NCI-H187 treated with DMSO at 0.1 percent for 48 hours (cell line): ENCODE measurements at places on chromosomes 13 and 19.

GRCh38 chr19:28887920-28888618 is 324.9 kb downstream of the UQCRFS1 start:
- DNase-seq, result no peak

DNA sequence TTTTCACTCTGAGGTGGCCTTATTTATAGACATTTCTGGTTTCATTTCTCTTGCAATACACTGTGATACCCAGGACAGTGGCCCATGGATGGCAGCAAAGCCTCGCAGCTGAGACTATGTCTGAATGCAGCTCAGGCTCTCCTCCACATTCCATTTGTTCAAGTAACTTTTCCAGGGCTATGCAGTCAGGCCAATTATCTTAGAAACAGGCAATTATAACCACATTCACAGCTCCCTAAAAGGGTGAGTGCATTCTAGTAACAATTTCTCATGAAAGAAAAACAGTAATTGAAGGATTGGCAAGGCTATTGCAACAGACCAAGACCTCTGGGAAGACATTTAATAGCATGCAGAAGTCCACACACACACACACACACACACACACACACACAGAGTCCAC is 264.0 kb downstream of the TBC1D4 start:
- no peak for DNase-seq

DNA sequence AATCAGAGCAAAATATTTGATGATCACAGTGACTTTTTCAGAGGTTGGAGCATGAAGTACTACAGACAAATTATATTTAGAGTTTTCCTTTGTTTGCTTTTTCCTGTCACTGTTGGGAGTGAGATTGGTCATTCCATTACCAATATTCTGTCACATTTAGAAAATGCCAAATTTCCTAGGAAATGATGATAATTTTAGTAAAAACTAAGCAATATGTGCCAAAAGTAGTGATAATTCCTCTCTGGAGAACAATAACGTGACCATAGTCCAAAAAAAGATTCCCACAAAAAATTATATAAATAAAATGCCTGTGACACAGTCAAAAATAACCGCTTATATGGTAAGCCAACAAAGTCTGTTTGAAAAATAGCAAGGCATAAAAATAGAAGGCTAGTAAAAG is 2719.4 kb downstream of the PCDH9 start:
- no peak for DNase-seq

DNA sequence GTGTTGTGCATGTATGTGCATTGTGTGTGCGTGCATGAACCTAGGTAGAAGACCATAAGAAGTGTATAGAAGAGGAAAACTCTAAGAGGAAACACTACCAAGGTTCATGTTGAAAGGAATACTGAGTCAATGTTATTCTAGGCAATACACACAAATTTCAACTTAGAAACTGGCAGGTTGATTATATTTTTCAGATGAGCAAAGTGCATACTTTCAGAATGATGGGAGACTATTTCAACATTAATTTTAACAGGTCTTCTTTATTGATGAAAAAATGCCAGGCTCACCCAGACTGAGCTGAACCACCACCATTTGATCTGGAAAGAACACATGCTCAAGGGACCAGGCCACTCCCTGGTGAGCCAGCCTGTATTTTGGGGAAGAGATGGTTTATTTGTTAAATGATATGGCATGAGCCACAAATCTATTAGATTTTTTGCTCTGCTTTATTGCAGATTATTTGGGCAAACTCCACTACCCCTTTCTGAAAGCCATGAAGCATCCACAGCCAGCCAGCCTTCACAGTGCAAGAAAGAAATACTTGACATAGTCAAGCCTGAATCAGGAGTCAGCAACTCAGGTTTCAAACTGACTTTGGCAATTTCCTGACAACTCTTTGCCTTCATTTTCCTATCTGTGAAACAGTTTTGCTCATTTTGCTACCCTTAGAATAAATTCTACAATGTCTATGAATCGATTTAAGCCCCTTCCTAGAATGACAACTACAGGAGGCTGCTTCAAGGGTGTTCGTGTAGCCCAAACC is 368.9 kb downstream of the COG6 start:
- no peak for DNase-seq
